ENCODE measurements at places on chromosomes 11 and 22.
A peak's percentile ranks its signal among the peaks of the same experiment; 100 is the strongest.

GRCh38 chr11:33310720-33311500 lies 53.7 kb downstream of the HIPK3 start:
- DNase-seq, result no peak

- DNase-seq, result no peak
Observed at GRCh38 chr11:27807596-27807995, 107.3 kb upstream of the BDNF start.

- no peak for DNase-seq
Observed at GRCh38 chr22:41687901-41688364, 734 bp downstream of the SNU13 start.

GRCh38 chr11:100769617-100770016 lies 82.5 kb downstream of the ARHGAP42 start:
- no peak for DNase-seq

DNA sequence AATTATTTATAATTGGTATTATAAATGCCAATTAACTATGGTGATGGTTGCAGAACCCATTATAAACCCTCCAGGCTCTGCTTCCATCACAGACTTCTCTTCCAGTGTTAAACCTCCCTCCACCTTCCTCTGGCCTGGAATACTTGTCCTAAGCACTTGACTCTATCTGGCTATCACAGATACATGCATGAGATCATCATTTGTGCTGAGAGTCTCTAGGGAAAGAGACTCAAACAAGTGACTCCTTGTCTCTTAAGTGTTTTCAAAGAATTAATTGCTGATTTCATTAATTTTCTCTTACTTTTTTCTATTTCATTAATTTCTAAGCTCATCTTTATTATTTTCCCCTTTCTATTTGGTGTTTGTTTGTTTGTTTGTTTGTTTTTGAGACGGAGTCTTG lies 29.1 kb downstream of the RTL6 start:
- peak; percentile 56 for DNase-seq

DNA sequence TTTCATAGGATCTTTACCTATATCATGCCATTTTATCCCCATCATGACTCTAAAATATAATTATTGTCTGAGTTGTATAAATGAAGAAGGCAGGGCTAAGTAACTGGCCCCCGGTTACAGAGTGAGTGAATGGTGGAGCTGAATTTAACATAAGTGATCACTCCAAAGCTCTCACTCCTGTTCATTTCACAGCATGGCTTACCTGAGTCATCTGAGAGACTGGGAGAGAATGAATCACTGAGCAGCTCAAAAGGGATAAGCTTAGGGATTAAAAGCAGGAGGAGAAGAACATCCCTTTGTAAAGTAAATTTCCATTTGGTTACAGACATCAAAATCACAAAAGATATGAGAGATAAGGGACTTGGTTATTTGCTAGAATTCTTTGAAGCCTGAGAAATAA lies 294.0 kb upstream of the CTSC start:
- no peak for DNase-seq

- no peak for DNase-seq
Observed at GRCh38 chr22:19719050-19719482, 4.3 kb upstream of the GP1BB start.

DNA sequence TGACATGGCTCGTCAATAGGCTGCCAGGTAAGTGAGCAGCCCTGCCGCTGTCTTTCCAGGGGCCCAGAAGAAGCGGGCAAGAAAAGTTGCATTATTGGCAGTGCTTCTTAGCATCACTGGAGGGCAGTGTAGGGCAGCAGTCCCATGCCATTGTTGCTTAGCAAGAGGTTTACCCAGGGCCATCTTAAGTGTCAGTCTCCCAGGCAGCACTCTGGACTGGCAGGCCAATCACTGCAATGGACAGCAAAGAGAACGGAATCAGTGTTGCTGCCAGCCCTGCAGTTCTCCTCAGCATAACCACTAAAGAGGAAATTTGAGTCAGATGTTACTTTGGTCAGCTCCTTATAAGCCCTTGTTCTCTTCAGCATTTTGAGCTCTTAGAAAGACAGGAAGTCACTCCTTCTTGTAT lies 13.4 kb upstream of the GRK2 start:
- DNase-seq, result no peak

DNA sequence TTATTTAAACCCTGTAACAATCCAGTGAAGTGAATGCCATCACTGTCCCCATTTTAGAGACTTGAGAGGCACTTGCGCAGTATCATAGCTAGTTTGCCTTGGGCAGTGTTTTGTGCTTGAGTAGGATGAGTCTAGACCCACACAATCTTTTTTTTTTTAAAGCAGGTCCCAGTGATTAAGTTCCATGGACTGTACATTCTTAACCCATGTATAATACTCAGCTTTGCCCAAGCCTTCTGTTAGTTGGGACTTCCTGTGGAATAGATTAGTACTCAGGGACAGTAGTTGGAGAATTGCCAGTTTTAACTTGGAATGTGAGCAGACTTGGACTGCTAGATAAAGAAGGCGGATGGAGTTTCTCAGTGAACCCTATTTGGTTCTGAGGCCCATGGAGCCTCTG lies 108.6 kb upstream of the RASSF10 start:
- no peak for DNase-seq

GRCh38 chr22:32354360-32355351 lies 3.0 kb upstream of the RFPL3 start:
- no peak for DNase-seq

- no peak for DNase-seq
Observed at GRCh38 chr11:86370922-86371594, 3.6 kb upstream of the CCDC81 start.

GRCh38 chr22:37496651-37497050 lies 10.5 kb upstream of the MFNG start:
- DNase-seq, result no peak

GRCh38 chr22:21077884-21078508 lies 32.2 kb downstream of the LRRC74B start:
- no peak for DNase-seq

- DNase-seq, result no peak
Observed at GRCh38 chr22:44520465-44521094, 22.5 kb upstream of the RTL6 start.

- DNase-seq, result no peak
Observed at GRCh38 chr22:49329636-49330035, 498.0 kb downstream of the BRD1 start.

GRCh38 chr11:17548444-17548843 lies 1.4 kb downstream of the OTOG start:
- DNase-seq, result no peak

DNA sequence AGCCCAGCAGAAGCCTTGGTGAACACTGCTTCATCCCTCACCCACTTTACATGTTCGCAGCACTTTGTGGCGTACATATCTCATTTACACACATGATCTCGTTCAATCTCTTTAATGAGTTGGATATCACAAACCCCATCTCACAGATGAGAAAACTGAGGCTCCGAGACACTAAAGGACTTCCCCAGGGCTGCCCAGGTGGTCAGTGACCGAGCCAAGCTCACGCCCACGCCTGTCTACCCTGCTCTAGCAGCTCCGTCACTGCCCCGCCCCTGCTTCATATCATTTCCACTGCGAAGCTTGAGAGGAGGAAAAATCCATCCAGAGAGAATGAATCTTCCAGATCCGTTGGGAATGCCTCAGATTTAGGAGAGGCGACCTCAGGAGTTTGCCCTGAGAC lies 11.8 kb upstream of the DSCAML1 start:
- no peak for DNase-seq

GRCh38 chr22:45877651-45878050 lies 99.3 kb downstream of the WNT7B start:
- DNase-seq, result no peak

- DNase-seq, result no peak
Observed at GRCh38 chr22:37629928-37630327, 9.5 kb upstream of the SH3BP1 start.

GRCh38 chr11:10667521-10667885 lies 26.1 kb downstream of the IRAG1 start:
- no peak for DNase-seq

DNA sequence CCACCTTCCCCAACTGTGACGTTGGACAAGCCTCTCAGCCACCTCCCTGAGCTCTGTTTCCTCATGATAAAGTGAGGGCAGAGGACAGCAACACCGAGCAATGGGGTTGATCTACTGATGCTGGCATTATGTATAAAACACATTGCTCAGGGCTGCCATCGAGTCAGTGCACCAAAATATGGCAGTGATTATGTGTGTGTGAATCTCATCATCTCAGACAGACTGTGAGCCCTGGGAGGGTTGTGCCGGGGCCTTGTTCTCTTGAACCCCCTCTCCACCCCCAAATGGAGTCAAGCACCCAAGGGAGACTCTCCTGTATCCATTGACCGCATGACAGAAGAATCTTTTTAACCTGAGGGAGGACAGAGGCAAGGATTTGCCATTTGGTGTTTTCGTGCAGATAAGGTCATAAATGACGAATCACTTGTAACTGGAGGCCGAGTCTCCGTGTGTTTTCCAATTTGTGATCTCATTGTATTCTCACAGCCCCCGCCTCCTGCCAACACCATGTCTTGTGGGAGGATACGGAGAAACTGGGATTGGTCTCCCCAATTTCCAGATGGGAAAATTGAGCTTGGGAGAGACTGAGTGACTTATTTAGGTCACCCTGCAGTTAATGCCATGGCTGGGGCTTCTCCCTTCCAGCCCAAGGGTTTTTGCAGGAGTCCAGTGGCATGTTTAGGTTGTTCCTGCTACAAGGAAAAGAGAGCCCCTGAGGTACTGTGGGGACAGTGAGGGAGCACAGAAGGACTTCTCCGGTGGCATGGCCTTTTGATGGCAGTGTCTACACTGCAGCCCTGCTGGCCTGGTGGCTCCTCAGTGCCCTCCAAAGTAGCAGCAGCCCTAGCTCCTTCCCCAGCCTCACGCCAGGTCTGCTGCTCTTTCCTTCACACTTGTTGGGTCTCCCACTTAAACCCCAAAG lies 52.4 kb downstream of the CHRDL2 start:
- DNase-seq, result no peak

DNA sequence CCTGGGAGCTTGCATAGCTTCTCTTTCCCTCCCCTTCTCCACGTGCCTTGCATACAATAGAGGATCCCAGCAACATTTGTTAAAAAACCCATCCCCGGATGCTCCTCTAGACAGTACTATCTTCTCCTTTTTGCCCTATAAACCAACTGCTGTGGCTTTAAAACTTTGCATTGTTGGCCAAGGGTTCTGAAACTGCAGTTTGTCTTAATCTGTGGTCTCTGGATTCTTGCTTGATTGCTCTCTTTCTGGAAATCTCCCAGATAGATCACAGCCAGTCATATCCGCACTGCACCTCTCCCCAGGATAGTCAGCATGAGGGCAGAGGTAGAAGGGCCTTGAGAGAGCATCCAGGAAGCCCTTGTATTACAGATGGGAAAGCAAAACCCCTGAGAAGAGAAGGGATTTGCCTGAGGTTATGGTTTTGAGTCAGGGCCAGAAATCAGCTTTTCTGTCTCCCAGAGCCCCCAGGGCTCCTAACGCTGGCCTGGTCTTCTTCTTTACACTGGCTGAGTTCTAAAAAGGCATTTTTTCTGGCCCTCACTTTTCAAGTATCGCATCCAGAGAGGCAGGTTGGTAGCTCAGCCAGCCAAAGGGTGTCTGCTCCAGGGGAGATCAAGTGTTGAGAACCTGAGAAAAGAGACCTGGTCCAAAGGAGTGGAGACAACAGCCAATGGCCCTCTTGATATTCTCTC lies 70.6 kb downstream of the ADM start:
- no peak for DNase-seq

- no peak for DNase-seq
Observed at GRCh38 chr11:12284316-12285050, 92.9 kb upstream of the PARVA start.
